ENCODE measurements at places on chromosomes 7 and 10. TPM values are rescaled to one million over a fixed set of nuclear protein-coding genes. Genes with fewer than 3 reads are reported as not detected.
A peak's percentile ranks its signal among the peaks of the same experiment; 100 is the strongest.

DNA sequence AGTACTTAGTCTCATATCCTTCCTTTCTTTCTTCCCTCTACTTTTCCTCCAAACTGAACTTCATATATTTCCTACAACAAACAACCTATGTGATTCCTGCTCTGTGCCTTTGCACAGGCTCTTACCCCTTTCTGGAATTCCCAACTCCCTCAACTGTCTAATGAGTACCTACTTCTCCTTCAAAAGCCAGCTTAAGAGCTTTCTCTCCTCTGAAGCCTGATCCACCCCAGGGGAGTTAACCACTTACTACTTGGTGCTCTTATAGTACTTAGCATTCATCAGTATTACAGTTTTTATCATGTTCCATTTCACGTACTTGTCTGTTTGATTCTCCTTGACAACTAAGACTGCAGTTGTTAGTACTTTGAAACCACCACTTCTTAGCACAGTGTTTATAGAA is 246.1 kb downstream of the LRRTM3 start:
- no peak for DNase-seq
- H3K4me1 ChIP-seq = no peaks in the 10 kb centered on the region
- H3K4me3 ChIP-seq = no peak overlapping the region
- H3K27ac ChIP-seq = no peak overlapping the region

The MBL2 gene
- total RNA-seq = not detected

The CYP2C8 gene
- total RNA-seq = not detected

- peak; percentile 8 for DNase-seq
- no peak overlapping the region for H3K27ac ChIP-seq
- no peaks in the 10 kb centered on the region for H3K4me1 ChIP-seq
These were observed 27.1 kb downstream of the KLF6 start for GRCh38 chr10:3757638-3758490.

The PRSS2 gene
- total RNA-seq = not detected

The ITGA8 gene
- total RNA-seq = not detected

DNA sequence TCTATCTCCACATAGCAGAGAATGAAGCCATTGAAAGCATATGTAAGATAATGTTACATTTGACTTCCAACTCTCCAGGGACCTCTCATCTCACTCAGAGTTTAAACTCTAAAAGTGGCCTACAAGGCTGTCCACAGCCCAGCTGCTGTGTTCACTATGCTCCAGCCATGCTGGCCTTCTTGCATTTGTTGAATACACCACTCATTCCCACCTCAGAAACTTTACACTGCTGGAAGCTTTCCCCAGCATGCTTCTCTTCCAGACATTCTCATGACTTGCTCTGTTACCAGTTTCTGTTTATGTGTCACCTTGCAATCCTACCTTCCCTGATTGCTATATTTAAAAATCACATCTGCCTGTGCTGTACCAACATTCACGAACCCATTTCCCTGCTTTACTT is 167.2 kb downstream of the WNT2 start:
- no peaks in the 10 kb centered on the region for H3K27me3 ChIP-seq
- no peak overlapping the region for H3K27ac ChIP-seq
- H3K4me1 ChIP-seq = peaks cover 8% of the 10 kb centered on the region
- H3K36me3 ChIP-seq = no peaks in the 10 kb centered on the region
- DNase-seq = no peak

DNA sequence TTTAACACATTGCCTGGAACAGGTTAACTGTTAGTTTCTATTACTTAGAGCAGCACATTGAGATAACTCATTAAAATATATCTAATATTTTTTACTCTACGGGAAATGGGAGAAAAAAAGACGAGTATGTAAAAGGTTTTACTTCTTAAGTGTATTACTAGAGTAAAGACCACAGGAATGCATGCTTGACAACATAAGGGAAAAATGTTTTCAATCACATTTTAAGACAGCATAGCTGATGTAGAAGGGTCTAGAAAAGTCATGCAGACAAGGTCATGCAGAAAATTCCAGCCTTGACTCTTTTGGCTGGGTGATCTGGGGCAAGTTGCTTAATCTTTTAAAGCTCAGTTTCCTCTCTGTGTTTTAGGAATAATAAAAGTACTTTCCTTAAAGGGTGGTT is 806.2 kb downstream of the CNTNAP2 start:
- no peak overlapping the region for H3K4me3 ChIP-seq
- H3K27ac ChIP-seq = no peak overlapping the region
- H3K36me3 ChIP-seq = peaks cover 3% of the 10 kb centered on the region
- no peaks in the 10 kb centered on the region for H3K4me1 ChIP-seq

The CLCN1 gene
- 0.13 TPM for total RNA-seq

GRCh38 chr7:44059219-44060090 is 5.9 kb downstream of the PGAM2 start:
- no peak for DNase-seq
- no peak overlapping the region for H3K27ac ChIP-seq
- H3K4me3 ChIP-seq = no peak overlapping the region
- peaks cover 4% of the 10 kb centered on the region for H3K4me1 ChIP-seq
- H3K36me3 ChIP-seq = peaks cover 60% of the 10 kb centered on the region
- H3K27me3 ChIP-seq = no peaks in the 10 kb centered on the region

GRCh38 chr10:86657011-86657395 is 2.7 kb downstream of the OPN4 start:
- no peak overlapping the region for H3K27ac ChIP-seq

DNA sequence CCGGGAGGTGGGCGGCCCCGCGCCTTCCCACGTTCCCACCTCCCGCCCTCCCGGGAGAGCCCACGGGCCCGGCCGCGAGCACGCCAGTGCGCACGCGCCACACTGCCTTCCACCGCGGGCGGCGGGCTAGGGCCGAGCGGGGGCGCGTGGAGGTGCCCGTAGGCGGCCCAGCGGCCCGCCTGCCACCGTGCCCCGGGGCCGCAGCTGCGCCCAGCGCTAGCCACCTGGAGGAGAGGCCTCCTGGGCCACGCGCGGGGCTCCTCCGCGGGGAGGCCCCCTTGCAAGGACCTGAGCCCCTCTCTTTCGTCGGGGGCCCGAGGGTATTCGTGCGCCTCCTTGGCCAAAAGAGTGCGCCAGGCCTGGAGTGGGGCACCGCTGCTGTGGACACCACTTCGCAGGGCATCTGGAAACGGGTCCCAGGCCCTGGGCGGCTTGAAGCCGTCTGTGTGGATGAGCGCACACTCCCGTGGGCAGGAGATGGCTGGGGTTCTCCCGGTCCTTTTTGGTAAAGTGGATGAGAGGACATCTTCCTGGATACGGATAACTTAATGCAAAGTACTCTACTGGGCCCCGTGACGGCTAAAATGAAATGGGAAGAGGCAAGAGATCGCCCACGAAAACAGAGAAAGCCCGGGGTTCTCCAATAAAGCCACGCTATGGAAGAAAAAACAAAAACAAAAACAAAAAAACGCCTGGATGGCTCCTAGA is 9.0 kb upstream of the EBF3 start:
- H3K4me3 ChIP-seq = no peak overlapping the region
- no peaks in the 10 kb centered on the region for H3K4me1 ChIP-seq
- H3K36me3 ChIP-seq = no peaks in the 10 kb centered on the region
- DNase-seq = no peak
- H3K27me3 ChIP-seq = peaks cover 50% of the 10 kb centered on the region

The OR2A42 gene
- total RNA-seq = not detected

- no peak overlapping the region for H3K27ac ChIP-seq
- peaks cover 10% of the 10 kb centered on the region for H3K4me1 ChIP-seq
- no peaks in the 10 kb centered on the region for H3K27me3 ChIP-seq
These were observed 23.0 kb downstream of the PTPRN2 start for GRCh38 chr7:158564663-158565035.

The AKR1C8 gene
- total RNA-seq = not detected

DNA sequence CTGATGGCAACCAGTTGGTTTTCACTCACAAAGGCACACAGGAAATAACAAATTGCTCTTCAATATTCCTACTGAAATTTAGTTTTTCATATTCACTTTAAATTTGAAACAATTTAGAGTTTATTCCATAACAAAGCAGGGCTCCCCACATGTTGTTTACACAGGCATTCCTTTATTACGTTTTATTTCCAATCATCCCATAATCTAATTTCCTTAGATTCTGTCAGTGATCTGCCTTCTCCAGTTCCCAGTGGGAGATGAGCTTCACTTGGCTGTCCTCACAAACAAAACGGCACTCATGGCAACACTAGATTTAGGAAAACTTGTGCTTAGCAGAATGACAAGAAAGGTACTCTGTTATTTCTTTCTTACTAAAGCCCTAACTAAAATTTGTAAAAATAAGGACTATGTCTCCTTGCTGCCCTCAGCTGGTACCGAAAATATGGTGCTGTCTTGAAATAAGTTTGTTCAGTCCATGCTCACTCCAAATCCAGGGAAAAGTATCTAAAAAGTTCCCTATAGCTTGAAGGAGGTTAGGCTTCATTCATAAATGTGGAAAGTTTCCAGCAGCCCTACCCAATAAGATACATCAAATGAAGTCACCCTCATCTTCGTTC is 23.0 kb downstream of the PHYH start:
- H3K4me1 ChIP-seq = peaks cover 4% of the 10 kb centered on the region
- no peak for DNase-seq
- H3K27me3 ChIP-seq = no peaks in the 10 kb centered on the region
- no peak overlapping the region for H3K4me3 ChIP-seq
- no peak overlapping the region for H3K27ac ChIP-seq

GRCh38 chr10:73967544-73967943 is 30.4 kb upstream of the VCL start:
- peak overlapping the region; percentile 67 for H3K4me3 ChIP-seq
- H3K27ac ChIP-seq = peak overlapping the region; percentile 98
- H3K4me1 ChIP-seq = peaks cover 9% of the 10 kb centered on the region
- no peak for DNase-seq
- H3K36me3 ChIP-seq = no peaks in the 10 kb centered on the region

The JCAD gene
- total RNA-seq = 0.66 TPM

DNA sequence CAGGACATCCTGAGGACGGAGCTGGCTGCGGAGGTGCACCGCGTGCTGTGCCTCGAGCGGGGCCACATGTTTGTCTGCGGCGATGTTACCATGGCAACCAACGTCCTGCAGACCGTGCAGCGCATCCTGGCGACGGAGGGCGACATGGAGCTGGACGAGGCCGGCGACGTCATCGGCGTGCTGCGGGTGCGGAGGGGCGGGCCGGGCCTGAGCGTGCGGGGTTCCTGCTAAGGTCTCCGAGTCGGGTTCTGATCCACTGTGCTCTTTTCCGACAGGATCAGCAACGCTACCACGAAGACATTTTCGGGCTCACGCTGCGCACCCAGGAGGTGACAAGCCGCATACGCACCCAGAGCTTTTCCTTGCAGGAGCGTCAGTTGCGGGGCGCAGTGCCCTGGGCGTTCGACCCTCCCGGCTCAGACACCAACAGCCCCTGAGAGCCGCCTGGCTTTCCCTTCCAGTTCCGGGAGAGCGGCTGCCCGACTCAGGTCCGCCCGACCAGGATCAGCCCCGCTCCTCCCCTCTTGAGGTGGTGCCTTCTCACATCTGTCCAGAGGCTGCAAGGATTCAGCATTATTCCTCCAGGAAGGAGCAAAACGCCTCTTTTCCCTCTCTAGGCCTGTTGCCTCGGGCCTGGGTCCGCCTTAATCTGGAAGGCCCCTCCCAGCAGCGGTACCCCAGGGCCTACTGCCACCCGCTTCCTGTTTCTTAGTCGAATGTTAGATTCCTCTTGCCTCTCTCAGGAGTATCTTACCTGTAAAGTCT is 10.4 kb downstream of the ATG9B start:
- H3K4me3 ChIP-seq = peak overlapping the region; percentile 63
- H3K27ac ChIP-seq = no peak overlapping the region
- H3K36me3 ChIP-seq = peaks cover 6% of the 10 kb centered on the region
- H3K4me1 ChIP-seq = peaks cover 4% of the 10 kb centered on the region
- H3K27me3 ChIP-seq = no peaks in the 10 kb centered on the region

DNA sequence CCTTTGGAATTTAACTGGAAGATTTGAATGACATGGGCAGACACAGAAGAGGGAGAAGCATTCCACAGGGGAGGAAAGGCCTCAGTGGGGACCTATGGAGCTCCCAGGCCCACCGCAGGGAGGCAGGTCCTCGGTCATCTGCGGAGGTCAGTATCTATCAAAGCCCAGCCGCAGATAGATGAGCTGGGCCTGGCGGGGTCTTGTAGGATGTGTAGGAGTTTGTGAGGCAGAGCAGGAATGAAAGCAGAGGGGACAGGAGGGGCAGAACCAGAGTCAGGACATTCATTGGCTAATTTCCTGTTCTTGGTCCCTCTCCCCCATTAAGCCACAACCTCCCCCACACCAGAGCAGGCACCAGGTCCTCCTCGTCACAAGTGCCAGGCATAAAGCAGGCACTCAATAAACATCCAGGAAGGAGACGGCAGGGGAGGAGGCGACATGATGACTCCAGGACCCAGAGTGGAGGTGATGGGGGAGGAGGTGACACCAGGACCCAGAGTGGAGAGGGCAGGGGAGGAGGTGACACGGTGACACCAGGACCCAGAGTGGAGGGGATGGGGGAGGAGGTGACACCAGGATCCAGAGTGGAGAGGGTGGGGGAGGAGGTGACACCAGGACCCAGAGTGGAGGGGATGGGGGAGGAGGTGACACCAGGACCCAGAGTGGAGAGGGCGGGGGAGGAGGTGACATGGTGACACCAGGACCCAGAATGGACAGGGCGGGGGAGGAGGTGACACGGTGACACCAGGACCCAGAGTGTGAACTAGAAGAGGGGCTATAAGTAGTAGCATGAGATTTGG is 83.7 kb upstream of the PDGFA start:
- no peaks in the 10 kb centered on the region for H3K4me1 ChIP-seq
- no peak for DNase-seq

GRCh38 chr10:98224996-98225395 is 43.0 kb downstream of the LOXL4 start:
- no peaks in the 10 kb centered on the region for H3K27me3 ChIP-seq
- no peak for DNase-seq
- H3K4me1 ChIP-seq = no peaks in the 10 kb centered on the region

- no peak overlapping the region for H3K4me3 ChIP-seq
- H3K36me3 ChIP-seq = no peaks in the 10 kb centered on the region
- no peaks in the 10 kb centered on the region for H3K4me1 ChIP-seq
- H3K27ac ChIP-seq = no peak overlapping the region
- no peaks in the 10 kb centered on the region for H3K27me3 ChIP-seq
- no peak for DNase-seq
These were observed 5.4 kb downstream of the TMEM270 start for GRCh38 chr7:73866446-73866767.

The GPR26 gene
- total RNA-seq = 0.07 TPM

DNA sequence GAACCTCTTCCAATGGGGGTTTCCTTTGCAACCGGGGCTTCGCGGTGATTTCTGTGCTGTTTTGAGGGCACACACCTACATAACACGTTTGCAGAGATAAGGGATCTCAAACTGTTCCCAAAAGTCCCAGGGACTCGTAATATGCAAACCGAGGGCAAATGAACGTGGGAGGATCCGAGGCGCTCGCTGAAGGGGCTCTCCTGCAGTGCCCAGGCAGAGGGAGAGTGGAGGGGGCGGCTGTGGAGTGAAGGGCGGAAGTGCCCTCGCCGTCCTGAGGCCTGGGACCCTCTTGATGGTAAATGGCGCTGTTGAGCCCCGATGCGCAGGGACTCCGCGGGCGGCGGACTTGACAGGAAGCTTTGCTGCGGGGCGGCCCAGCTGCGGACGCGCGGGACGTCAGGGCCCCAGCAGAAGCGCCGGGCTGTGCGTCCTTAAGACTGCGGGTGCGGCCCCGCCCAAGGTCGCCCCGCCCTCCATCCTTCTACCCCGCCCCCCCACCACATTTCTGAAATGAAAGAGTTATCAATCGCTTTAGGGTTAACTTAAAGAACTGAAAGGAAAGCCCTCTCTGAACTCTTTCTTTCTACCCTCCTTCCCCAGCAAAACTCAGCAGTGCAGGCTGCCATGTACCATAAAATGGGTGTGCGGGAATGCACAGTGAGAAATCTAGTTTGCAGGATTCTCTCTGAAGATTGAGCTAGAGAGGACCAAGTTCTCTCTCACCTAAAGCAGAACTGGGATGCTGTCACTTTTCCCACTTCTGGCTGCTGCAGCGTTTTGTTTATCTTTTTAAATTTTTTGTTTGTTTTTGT is 151.8 kb upstream of the YAE1 start:
- no peaks in the 10 kb centered on the region for H3K4me1 ChIP-seq
- H3K27me3 ChIP-seq = no peaks in the 10 kb centered on the region
- no peak overlapping the region for H3K27ac ChIP-seq
- DNase-seq = peak; percentile 86

The CALHM3 gene
- total RNA-seq = not detected

Data from H9 (cell line).